Iris pigment epithelial cell (primary cell): ENCODE measurements at places on chromosomes 13 and 19.
A peak's percentile ranks its signal among the peaks of the same experiment; 100 is the strongest.

DNA sequence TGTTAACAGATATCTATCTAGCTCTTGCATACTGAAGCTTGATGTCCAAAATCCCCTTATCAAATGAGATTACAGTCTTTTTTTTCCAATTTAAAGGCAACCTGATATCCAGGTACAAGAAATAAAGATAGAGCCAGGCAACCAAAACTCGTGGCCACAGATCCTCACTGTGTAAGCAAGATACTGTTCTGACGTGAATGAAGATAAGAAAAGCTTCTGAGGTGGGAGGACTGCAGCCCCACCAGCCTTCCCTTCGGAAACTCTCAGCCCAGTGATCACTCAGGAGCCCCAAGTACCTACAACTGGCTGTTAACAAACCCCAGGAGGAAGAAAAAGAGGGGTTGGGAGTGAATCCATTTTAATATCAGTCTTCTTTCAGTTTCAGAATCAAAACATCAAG, 191.6 kb downstream of the EFNB2 start:
- DNase-seq, result no peak

GRCh38 chr13:101751488-101751887, 299.0 kb downstream of the ITGBL1 start:
- peak; percentile 98 for DNase-seq

DNA sequence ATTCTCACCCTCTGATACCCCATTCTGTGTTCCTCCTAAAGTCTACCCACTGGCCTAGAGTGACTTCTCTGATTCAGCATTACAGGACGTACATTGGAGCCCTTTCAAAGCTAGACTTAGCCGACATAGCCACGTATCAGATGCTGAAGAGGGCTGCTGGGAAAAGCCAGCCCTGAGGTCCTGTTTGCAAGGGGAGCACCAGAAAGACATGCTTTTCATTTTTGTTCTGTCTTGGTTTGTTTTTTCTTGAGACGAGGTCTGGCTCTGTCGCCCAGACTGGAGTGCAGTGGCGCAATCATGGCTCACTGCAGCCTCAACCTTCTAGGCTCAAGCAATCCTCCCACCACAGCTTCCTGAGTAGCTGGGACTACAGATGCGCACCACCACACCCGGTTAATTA, 6.3 kb upstream of the ZSWIM4 start:
- DNase-seq, result peak; percentile 96

DNA sequence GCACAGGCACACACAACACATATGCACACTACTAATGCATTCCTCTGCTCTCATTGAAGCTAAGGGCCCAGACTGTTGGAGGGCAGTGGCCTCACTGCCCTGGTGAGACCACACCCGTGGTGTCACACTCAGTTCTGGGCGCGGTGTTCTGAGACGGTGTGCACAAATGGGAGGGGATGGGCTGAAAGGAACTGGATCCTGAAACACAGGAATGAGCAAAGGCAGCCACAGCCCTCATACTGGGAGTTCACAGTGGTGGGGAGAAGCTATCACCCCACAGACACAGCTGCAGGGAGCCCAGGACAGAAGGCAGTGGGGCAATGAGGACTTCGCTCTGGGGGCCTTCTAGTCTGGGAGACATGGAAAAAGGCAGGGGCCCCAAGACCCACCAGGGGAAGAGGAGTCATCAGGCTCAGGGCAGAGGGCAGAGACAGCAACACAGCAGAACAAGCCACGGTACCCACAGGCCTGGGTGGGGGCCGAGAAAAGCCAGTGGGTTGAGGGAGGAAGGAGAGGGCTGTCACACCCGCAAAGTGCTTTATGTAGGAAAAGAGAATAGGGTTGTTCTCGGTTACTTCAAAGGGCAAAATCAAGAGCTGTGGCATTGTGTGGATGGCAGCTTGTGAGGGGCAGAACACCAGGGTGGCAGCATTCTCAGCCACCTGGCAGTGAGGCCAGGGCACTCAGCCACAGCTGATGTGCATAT, 75.4 kb upstream of the GPR183 start:
- no peak for DNase-seq

DNA sequence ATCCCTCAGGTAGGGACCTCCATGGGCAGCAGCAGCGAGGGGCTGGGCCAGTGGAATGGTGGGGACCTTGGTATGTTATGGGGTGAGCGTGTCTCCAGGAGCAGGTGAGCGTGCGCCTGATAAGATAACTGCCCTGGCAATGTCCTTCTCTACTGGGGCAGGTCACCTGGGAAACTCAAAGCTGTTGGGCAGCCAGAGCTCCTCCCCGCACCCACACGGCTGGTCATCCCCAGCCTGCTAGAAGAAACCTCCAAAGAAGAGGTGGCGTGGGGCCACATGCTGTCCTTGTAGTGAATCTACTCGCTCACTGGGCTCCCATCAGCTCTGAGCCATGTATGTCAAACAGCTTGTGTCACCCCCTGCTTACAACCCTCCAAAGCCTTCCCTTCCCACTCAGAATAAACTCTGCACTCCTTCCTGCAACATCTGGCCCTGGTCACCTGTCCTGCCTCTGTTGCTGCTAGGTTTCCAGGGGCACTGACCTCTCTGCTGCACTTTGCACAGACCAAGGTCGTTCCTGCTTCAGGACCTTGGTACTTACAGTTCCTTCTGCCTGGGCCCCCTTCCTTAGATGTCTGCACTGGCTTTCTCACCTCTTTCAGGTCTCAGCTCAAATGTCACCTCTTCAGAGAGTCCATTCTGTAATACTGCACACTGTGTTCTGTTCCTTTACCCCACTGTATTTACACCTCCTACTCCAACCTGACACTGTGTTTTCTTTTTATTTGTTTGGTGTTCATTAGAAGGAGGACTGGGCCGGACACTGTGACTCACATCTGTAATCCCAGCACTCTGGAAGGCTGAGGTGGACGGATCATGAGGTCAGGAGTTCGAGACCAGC, 1.8 kb upstream of the ATP4A start:
- no peak for DNase-seq

GRCh38 chr19:33879818-33880575, 83.3 kb downstream of the KCTD15 start:
- no peak for DNase-seq

DNA sequence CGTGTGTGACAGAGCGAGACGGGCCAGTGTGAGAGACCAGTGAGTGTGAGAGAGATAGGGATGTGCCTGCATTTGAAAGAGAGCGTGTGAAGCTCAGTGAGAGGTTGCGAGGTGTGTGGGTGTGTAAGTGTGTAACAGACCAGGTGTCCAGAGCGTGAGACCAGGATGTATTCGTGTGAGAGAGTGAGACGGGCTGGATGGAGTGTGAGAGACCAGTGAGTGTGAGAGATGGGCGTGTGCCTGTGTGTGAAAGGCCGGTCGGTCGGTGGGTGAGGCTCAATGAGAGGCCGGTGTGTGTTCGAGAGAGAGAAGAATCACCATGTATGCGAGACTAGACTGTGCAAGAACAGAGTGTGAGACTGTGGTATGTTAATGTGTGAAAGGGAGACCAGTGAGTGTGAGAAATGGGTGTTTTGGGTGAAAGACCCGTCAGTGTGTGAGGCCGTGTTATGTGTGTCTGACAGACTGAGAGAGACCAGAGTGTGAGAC, 679 bp downstream of the ZNF471 start:
- no peak for DNase-seq

GRCh38 chr19:39150807-39151600, 25.4 kb downstream of the PAK4 start:
- DNase-seq, result no peak

DNA sequence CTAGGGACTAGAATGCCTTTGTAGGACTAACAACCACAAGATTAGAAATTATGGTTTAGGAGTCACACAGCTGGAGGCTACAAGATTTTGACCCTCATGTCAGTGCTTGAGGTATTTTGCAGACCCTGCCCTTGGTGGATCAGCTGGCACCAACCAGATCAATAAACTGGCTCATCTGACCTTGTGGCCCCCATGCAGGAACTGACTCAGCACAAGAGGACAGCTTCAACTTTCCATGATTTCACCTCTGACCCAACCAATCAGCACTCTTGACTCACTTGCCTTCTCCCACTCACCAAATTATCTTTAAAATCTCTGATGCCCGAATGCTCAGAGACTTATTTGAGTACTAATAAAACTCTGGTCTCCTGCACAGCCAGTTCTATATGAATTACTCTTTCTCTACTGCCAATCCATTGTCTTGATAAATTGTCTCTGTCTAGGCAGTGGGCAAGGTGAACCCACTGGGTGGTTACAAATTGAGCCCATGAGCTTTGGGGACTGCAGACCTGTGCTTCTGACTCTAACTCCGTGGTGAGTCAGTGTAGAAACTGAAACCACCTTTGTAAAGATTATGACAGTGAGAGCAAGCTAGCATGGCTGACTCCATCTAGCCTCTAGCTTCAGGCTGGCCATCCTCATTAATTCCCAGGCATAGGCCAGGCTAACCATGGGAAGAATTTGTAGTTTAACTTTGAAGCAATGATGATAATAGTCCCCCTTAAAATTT, 33.9 kb upstream of the CEACAM8 start:
- no peak for DNase-seq

DNA sequence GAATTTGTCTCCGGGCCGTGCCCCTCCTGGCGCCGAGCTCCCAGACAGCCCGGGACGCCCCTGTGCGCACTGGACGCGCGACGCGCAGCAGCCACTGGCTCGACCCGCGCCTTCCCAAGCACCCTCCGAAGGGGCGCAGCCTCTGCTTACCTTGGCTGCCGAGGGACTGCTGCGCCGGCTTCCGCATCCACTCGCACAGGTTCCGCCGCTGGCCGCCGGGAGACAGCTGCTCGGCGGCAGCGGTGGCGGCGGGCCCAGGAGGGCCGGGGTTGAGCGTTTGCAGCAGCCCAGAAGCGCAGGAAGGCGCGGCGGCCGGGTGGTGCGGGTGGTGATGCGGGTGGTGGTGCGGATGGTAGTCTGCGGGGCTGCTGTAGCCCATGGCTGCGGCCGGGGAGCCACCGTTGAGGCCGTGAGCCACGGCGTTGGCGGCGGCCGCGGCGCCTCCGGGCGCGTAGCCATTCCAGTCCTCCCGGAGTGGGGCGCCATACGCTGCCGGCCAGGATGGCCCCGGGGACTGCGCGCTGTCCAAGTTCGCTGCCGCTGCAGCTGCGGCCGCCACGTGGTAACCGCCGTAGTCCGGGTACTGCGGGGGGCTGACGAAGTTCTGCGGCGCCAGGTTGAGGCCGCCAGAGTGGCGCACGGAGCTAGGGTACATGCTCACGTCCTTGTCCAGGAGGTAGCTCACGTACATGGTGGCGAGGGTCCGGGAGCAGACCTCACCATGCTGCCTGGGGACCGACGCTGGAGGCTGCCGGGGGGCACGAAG, 616 bp downstream of the CDX2 start:
- no peak for DNase-seq

DNA sequence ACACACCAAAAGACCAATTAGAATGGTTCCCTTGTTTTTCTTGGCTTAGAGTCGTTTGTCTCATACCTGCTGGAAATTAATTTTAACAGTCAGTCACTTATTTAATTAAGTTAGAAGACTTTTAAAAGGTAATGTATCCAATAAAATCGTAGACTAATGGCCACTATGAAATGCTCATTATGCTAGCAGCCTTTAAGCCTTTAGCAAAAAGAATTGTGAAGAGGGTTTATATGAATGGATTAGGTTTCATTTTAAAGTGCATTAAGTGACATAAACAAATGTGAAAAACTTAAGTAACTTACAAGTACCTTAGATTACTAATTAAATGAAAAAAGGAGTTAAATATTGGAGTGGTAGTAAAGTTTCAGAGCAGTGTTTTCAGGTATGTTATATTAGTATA, 139.6 kb downstream of the RXFP2 start:
- no peak for DNase-seq

- no peak for DNase-seq
Observed at GRCh38 chr19:19409631-19410030, 4.2 kb downstream of the GATAD2A start.

- no peak for DNase-seq
Observed at GRCh38 chr13:46129955-46130618, 25.3 kb upstream of the CPB2 start.

DNA sequence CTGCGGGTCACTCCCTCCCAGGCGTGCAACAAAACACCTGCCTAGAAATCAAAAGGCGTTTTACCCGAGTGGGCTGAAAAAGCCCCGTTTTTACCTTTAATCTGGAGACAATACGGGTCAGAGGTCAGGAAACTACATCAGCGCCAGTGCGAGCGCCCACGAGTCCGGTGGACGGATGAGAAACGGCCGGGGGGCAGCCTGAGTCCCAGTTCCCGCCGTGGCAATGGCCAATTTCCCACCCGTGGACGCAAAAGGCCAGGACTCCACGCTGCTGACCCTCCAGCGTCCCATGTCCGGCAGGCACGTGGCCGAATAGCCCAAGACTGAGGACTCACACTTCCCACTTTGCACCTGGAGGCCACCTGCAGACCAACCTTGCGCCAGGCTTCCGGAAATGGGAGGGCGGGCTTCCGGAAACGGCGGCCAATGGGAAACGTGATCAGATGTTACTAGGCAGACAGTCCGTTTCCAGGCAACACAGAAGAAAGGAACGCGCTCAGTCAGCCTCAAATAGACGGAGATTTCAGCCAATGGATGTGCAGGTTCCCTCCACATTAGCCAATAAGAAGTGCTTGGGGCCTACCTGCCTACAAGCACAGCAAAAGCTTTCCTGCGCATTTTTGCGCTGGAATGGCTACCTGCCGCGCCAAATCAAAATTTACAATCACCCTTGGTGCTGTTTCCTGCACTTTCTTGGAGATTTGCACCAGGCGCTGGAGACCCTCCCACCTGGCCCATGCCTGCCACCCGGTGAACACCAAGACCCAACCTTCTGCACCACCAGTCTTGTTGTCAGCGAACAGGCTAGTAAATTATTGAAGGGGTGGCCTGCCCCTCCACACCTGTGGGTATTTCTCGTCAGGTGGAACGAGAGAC, 47.4 kb downstream of the ZFP14 start:
- DNase-seq, result peak; percentile 96

DNA sequence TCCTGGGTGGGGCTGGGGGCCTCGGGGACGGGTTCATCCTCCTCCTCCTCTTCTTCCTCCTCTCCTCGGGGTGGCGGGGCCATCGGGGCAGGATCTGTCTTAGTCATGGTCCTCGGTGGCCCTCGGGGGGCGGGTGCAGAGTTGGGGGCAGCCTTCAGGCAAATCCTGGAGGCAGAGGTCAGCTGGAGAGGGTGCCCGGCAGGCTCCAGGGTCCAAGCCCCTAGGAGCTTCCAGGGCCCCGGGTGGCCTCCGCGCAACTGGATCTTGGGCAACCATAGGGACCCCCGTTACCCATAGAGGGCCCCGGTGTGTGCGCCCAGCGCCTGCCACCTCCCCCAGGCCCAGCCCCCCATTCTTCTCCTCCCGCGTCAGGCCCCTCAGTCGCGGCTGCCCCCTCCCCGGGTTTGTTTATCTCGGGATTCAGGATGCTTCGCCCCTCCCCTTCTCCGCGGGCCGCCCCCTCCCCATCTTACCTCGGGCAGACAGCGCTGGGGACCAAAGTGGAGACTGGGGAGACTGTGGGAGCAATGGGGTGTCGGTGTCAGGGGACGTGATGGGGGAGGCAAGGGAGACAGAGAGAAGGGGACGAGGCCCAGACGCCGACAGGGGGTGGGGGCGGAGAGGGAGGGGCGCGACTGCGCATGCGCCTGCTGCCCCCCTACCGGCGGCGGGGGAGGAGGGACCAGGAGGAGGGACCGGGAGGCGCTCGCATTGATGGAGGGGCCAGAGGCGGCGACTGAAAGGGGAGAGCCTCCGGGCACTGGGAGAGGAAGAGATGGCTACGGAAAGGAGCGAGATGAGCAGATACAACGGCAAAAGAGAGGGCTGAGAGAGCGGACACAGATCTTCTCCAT, at the start of gene CLIP3:
CLIP3 (minus strand) TSS at position 623 of the 854 bp plus-strand sequence; CDS start at position 107, 516 bp downstream.
- DNase-seq, result peak; percentile 48
